ENCODE measurements at places on chromosomes 2 and 18.

- DNase-seq, result no peak
These were observed 81.1 kb upstream of the TTC39C start for GRCh38 chr18:23933407-23933806.

- no peak for DNase-seq
These were observed 37.1 kb downstream of the FBLN7 start for GRCh38 chr2:112175333-112175732.

DNA sequence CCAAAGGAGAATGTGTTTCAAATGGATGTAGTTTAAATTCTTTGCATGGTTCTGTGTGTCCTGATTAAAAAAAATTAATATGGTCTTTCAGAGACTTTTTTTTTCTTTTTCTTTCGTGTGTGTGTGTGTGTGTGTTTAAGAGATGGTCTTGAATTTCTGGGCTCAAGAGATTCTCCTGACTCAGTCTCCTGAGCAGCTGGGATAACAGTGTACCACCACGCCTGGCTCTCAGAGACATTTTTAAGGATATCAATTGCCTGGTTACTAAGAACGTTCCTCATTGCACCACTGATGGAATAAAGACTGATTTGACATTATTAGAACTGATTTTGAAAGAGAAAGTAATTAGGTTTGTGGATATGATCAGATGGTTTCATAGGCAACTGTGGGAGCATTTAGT is 163.8 kb upstream of the SMAD7 start:
- no peak for DNase-seq

GRCh38 chr18:289026-289425 is 21.2 kb upstream of the THOC1 start:
- DNase-seq, result no peak

DNA sequence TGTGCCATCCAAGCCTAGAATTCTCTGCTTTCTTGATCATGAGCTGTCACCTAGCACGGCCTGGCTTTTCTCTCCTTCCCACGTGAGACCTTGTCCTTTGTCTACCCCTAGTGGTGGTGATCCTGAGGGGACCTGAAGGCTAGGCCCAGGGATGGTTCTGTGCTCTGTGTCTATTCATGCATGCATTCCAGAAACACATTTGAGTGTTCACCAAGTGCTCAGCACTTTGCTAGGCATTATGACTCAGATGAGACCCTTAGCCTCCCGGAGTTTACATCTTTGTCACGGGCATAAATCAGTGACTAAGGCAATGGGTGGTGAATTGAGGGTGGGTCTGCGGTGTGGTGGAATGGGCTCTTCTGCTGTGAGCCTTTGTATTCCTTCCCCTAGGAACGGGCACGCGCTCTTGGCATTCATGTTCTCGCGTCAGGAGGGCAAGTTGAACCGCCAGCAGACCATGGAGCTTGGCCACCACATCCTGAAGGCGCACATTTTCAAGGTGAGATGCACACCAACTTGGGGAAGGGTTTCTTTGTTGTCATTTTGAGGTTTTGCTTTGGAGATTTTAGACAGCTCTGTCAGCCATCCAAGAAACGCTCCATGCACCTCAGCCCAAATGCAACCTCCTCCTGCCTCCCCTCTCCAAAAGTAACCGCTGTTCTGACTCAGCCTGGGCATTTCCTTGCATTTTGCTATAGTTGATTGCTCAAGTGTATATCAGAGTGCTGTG is 100.9 kb downstream of the WDSUB1 start:
- DNase-seq, result peak; percentile 19

GRCh38 chr2:19358242-19359020 is at the start of gene OSR1:
OSR1 (minus strand) TSS chr2:19358623; CDS start chr2:19353805, 4,818 bp downstream.
- peak; percentile 59 for DNase-seq

DNA sequence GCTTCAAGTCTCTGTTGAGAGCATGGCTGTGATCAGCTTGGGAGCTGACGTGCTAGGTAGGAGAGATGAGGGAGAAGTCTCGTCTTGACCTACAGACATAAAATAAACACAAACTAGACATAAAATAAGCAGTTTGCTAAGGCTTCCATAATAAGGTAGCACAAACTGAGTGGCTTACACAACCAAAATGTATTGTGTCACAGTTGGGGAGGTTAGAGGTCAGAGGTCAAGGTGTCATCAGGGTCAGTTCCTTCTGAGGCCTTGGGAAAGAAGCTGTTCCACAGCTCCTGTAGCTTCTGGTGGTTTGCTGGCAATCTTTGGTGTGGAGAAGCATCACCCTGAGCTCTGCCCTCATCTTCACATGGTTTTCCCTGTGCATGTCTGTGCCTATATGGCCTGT is 20.2 kb downstream of the DAW1 start:
- DNase-seq, result no peak

DNA sequence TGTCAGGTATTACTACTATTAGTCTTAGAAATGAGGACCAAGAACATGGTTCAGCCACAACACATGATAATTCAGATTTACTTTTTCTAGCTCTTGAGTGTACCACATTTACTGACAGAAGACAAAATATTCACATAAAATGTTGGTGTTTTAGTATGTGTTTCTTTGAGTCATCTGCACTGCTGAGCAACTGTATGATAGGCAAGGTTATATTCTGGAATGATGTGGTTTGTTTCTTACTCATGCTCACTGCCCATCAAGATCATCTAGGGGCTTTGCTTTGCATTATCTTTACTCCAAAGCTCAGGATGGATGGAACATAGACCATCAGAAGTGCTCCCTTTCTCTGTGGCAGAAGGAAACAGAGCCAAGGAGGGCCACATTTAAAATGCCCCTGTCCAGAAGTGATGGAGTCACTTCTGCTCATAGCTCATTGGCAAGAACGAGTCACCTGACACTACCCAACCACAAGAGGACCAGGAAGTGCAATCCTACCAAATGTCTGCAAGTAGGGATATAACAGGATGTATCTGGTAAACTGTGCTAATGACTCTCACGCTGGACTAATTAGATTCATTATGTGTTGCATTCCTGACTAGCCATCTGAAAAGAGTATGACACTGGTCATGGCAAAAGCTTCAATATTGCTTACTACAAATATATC is 81.5 kb downstream of the DIS3L2 start:
- DNase-seq, result no peak

- DNase-seq, result no peak
These were observed 258.6 kb downstream of the TNS1 start for GRCh38 chr2:217743966-217744761.

Data from RWPE1 (cell line).